Activated T-helper 1 cell treated with anti-CD3 and anti-CD28 coated beads, Interleukin-2, amount 50 U/mL, for 16 hours (primary cell): ENCODE measurements at places on chromosomes 12 and 14.

- DNase-seq, result no peak
Observed at GRCh38 chr12:128791395-128792322, 32.1 kb downstream of the SLC15A4 start.

DNA sequence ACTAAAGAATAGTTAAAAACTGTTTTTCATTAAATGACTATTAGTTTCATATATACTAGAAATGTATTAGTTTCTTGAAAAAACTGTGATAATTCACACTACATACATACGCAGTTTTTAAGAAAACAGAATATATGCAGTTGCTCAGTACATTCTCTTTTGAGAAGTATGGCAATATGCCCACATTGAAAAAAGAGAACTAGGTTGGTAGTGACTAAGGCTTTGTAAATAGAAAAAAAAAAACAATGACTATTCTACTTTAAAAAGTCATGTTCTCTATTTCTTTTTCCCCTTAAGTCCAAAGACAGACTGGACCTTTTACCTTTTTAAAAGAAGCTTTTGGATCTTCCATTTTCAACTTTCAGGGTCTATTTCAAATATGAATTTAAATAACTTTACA, 25.0 kb downstream of the SNX6 start:
- DNase-seq, result no peak

DNA sequence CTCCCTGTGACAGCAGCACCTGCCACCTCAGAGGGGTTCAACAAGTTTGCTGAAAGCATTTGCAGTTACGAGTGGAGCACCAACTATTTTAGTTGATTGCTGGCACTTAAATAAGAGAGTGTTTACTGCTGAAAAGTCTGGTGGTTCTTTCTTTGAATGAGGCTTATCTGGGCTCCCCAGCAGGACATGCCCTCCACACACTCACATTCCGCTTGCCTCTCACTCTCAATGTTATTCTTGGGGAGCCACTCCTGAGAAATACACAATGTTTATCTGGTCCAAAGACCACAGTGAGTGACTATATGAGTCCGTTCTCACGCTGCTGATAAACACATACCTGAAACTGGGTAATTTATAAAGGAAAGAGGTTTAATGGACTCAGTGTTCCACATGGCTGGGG, 31.9 kb downstream of the NT5DC3 start:
- DNase-seq, result no peak

GRCh38 chr14:94345344-94346064, 22.4 kb upstream of the SERPINA6 start:
- DNase-seq, result no peak

DNA sequence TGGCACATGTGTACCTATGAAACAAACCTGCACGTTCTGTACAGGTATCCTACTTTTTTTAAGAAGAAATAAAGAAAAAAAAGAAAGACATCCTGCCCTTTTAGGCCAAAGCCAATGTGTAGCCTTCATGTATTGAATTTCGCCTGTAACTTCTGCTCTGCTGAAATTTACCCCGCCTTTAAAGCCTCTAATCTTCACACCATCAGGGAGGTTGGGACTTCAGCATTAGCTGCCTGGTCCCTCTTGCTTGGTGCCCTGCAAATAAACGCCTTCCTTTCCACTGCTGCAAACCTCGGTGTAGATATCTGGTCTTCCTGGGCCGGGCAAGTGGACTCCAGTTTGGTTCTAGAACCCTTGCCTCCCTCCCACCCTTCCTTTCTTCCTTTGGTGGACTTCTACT, 2.6 kb upstream of the KRT71 start:
- no peak for DNase-seq
